ENCODE measurements at places on chromosomes 1 and 21.

GRCh38 chr1:31926252-31926651 lies 11.9 kb downstream of the PTP4A2 start:
- DNase-seq: no peak

DNA sequence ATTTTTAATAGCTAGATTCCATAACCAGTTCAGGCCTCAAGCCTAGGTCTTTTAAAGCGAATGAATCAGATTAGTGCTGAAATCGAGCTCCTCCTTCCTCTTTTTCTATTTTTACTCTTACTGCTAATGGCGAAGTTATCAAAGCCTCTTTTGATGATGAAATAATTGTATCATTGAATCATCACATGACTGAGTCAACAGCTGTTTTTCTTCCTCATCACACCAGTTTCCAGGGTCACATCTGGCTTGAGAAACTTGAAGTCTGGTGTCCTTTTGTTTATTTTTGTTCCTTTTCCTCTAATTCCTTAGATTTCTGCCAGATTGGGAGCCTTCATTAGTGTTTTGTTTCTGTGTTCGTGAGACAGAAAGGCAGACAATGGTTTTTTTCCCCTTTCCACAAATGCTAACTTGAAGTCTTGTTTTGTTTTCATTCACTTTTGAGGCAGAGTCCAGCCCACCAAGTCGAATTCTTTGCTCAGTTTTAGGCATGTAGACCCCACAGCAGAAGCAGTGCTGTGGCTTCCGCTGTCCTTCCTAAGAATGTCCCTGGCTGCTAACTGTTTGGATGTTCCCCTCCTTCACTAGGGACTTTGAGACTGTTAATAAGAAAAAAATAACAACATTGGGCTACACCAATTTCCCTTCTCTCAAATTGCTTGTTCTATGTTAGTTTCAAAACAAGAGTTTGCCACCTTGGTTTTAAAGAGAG lies 51.9 kb upstream of the FMOD start:
- no peak for DNase-seq

- DNase-seq: no peak
Observed at GRCh38 chr1:24362982-24363614, 43.9 kb downstream of the GRHL3 start.

DNA sequence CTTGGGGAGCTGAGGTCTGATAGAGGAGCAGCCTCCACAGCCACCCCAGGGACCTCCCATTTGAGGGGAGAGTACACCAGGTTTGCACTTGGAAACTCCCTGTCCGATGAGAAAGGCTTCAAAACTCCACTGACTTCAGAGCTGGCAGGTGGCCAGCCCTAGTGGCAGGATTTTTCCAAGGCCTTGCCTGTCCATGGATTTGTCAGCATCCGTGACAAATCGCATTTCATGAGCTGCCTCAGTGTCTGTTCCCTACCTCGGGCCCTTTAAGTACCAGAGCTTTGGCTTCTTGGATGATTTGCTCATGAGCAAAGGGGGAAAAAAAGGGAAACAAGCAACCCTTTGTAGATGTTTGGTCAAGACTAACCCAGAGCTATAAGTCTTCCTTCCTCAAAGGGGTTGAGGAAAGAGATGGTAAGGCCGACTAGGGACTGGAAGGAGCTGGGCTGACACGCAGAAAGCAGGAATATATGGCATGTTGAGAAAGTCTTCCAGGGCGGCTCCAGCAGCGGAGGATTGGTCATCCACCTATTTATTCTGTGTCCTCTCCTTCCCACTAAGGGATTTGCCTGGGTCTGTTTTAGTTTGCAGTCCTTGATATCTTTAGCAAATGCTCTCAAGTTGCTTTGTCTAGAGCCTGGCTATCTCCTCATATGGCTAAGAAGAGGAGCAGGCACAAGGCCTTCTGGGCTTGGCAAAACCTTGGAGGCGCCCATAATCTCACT lies 2.7 kb upstream of the HSPG2 start:
- DNase-seq: no peak

- DNase-seq: no peak
Observed at GRCh38 chr1:243562473-243562872, 287.6 kb downstream of the AKT3 start.

DNA sequence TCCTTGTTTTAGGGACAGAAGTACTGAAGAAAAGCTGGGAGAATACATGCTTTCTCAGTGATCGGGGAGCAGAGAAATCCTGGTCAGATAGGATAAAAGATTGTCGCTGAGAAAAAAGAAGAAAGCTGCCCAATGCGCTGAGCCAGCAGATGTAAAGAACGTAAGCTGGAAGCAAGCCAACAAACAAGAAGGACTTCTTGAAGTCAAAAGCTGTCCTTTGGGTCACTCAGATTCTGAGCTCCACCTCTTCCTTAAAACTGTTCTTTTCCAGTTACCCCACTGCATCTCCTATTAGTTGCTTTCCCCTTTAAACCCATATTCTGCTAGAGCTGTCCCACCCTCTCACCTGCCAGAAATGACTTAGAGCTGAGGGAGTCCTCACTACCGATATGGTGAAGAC lies 64.8 kb downstream of the GPR137B start:
- no peak for DNase-seq

- no peak for DNase-seq
Observed at GRCh38 chr1:42940851-42941639, 17.6 kb downstream of the SLC2A1 start.

GRCh38 chr1:184242507-184242943 lies 144.3 kb upstream of the C1orf21 start:
- no peak for DNase-seq

DNA sequence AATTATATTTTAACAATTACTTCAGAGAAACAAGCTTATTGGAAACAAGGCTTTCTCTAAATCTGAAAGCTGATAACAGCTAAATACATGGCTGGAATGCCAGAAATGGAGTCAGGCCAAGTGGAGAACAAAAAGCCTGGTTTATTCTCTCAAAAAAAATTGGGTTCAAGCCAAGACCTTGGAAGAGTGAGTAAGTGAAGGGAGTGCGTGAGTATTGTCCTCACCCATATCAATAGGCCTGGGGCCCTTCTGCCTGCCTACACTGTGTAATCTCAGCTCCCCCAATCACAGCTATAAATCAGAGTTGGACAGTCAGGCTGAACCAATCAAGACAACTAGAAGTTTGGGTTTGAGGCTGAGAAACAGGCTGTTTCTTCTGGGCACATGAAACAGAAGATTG lies 7.4 kb downstream of the KYAT3 start:
- no peak for DNase-seq

GRCh38 chr1:179036844-179037465 lies 11.3 kb downstream of the FAM20B start:
- DNase-seq: no peak

DNA sequence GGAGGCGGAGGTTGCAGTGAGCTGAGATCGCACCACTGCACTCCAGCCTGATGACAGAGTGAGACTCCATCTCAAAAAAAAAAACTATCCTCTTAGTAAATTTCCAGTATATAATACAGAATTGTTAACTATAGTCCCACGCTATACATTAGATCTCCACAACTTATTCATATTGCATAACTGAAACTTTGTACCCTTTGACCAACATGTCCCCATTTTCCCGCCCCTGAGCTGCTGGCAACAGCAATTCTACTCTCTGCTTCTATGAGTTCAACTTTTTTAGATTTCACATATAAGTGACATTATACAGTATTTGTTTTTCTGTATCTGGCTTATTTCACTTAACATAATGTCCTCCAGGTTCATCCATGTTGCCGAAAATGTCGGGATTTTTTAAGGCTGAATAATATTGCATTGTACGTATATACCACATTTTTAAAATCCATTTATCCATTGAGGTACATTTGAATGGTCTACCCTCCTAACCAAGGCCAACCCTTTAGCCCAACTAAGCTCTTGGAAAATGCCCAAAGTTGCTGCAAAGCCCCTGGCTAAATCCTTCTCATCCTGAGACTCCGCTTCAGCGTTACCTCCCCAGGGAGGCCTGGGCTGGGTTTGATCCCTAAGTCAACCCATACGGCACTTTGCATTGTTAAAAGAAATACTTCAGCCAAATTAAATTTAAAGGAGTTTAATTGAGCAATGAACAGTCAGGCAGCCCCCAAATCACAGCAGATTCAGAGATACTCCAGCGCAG lies 34.2 kb downstream of the NEK2 start:
- DNase-seq: no peak

DNA sequence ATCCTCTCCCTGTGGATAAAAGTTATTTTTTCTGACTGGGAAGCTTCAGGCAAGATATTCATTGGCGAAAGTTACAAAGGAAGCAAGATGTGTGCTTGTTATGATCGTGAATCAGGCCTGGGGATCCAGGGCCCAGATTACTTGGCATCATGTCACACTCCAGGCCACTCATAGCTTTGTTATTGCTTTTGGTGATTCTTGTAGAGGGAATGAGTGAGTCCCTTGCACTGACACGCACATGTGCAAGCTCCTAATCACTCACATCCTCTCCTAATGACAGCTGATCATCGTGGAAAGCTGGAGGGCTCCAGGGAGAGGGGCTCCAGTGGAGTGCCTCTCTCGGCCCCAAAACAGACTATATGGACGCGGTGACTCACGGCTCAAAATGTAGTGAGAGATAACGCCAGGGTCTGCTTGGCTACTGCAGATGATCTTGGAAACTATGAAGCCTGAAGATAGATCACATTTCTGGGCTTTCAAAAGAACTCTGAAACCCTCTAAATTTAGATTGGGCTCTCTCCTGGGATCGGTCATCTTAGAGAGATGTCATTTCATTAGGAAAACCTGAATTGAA lies 481.1 kb upstream of the USP24 start:
- no peak for DNase-seq

GRCh38 chr1:200780545-200781369 lies 42.1 kb downstream of the CAMSAP2 start:
- DNase-seq: no peak

- DNase-seq: no peak
Observed at GRCh38 chr1:227944090-227944930, 3.4 kb downstream of the WNT9A start.

DNA sequence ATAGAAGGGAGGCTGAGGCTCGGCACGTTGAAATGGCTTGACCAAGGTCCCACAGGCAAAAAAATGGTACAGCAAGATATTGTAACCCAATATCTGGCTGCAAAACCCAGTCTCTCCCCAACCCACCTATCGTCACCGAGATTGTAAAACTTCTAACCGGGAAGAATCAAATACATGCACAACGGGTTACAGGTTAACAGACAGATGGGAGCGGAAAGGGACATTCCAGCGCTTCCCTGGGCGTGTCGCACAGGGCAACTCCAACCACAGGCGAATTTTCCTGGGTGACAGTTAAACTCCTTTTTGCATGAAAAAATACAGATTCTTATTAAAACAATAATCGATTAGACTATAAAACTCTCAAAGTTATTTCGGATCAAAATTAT lies 31.8 kb upstream of the JUN start:
- peak; percentile 12 for DNase-seq

- DNase-seq: no peak
Observed at GRCh38 chr1:224205438-224205840, 22.4 kb downstream of the DEGS1 start.

DNA sequence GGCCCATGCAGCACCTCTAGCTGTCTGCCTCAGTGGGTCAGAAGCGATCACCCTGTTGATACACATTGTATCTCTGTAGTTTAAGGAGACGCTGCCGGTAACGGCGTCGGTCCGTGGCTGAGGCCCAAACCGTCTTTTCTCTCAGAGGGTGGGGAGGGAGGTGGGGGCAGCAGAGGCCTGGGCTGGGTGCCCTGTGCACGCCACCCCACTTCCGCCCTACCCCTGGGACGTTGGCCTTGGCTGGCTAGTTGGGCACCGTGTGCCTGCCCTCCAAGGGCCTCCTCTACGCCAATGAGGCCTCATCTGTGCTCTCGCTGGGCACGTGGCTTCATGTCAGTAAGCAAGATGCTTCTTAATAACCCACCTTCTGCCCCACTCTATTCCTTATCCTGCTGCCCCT lies 9.4 kb downstream of the ZC3H12A start:
- DNase-seq: no peak

DNA sequence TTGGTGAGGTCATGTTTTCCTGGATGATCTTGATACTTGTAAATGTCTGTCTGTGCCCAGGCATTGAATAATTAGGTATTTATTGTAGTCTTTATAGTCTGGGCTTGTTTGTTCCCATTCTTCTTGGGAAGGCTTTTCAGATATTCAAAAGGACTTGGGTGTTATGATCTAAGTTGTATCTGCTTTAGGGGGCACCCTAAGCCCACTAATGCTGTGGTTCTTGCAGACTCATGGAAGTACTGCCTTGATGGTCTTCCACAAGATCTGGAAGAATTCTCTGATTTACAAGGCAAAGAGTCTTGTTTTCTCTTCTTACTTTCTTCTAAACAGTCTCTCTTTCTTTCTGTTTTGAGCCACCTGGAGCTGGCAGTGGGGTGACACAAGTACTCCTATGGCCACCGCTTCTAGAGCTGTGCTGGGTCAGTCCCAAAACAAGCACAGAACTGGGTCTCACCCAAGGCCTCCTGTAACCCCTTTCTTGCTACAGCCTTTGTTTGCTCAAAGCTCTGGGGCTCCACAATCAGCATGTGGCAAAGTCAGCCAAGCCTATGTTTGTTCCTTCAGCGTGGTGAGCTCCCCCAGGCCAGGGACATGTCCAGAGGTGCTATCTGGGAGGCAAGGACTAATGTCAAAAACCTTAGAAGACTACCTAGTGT lies 12.6 kb downstream of the VN1R5 start:
- no peak for DNase-seq

- DNase-seq: peak; percentile 18
Observed at GRCh38 chr1:18632783-18633421, 2.3 kb downstream of the PAX7 start.

DNA sequence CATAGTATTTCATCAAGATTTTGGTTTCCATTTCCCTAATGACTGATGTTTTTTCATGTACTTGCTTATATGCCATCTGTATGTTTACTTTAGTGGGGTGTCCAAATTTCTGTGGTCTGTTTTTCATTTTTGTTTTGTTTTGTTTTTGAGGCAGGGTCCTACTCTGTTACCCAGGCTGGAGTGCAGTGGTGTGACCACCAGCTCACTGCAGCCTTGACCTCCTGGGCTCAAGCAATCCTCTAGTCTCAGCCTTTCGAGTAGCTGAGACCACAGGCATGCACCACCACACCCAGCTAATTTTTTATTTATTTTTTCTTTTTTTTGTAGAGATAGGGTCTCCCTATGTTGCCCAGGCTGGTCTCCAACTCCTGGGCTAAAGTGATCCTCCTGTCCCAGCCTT lies 378.0 kb upstream of the VAMP3 start:
- no peak for DNase-seq

DNA sequence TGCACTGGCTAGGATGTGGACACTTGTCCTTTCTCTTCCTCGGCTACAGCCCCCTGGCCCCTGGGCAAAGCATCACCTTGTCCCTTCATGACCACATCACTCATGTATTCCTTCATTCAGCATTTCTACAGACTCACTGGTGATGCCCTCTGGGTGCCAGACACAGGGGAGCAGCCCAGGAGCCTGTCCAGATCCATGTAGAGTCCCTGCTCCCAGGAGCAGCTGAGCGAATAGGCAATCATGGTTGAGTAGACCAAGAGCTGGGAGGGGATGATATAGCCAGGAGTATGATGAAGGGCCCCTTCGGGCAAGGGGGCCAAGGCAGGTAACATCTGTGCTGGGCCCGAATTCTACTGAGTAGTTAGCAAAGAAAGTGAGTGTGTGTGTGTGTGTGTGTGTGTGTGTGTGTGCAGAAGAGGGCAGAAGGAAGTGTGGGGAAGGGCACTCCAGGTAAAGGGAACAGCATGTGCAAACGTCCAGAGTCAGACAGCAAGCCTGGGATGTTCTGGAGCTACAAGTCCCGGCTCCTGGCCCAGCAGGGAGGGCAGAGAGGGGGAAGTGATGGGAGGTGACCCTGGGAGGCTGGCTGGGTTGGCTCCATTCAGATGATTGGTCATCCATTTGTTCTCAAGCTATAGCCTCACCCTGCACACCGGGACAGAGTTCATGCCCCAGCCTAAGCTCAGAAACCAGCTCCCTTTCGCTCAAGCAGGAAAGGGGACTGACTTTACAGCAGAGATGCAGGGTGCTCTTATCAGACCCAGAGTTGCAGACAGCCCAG lies 21.0 kb upstream of the PIK3CD start:
- DNase-seq: no peak

GRCh38 chr1:53643041-53643880 lies 95.7 kb downstream of the GLIS1 start:
- DNase-seq: no peak

All from nephron progenitor cell (in vitro differentiated cells).